Fibroblast of lung (primary cell): ENCODE measurements at places on chromosomes 5 and 9. TPM values are rescaled to one million over a fixed set of nuclear protein-coding genes. Genes with fewer than 3 reads are reported as not detected.
A peak's percentile ranks its signal among the peaks of the same experiment; 100 is the strongest.

GRCh38 chr9:98523231-98523901 is 185.4 kb downstream of the GABBR2 start:
- H3K4me3 ChIP-seq = no peak overlapping the region
- H3K27ac ChIP-seq = no peak overlapping the region
- H3K27me3 ChIP-seq = no peaks in the 10 kb centered on the region

Gene UGT3A1
- polyA plus RNA-seq = not detected in 2 replicates

DNA sequence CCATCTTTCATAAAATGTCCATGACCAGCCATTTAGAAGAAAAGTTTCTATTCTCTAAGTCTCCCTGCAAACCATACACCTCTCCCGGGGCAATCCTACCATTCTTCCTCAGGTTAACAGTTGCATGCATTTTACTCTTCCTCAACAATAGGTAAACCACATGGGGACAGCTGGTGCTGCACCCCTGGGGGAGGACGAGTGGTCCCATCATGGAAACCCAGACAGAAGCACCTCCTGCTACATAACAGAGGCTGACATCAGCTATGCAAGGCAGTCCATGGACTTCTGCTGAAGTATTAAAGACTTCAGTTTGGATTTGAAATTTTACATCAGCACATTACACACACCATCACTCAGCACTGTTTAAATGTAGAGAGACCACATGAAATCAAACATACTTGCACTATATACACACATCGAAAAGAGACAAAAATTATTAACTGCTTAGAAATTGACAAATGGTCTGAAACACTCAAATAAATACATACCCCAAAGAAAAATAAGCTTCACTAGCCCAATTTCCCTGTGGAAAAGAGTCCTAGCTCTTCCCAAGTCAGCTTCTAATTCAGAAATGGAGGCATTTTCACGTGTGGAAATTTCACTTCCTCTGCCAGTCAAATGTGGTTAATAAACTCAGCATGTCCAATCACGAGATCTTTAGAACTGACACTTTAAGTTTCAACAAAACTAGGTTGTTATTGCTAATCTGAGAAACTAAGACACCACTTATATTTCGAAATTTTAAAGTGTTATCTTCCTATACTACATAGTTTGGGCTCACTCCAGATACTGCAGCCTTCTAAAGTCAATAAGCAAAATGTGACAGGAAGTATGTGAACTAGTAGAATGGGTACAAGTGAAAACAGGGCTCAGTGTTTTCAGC is 173.4 kb downstream of the ROR2 start:
- H3K4me3 ChIP-seq = no peak overlapping the region
- DNase-seq = peak; percentile 34
- peaks cover 11% of the 10 kb centered on the region for H3K4me1 ChIP-seq
- no peaks in the 10 kb centered on the region for H3K36me3 ChIP-seq

GRCh38 chr9:2559192-2560152 is 62.1 kb upstream of the VLDLR start:
- peak; percentile 97 for DNase-seq
- no peak overlapping the region for H3K27ac ChIP-seq
- no peaks in the 10 kb centered on the region for H3K27me3 ChIP-seq
- no peak overlapping the region for H3K4me3 ChIP-seq

- no peaks in the 10 kb centered on the region for H3K36me3 ChIP-seq
- H3K27ac ChIP-seq = no peak overlapping the region
- no peaks in the 10 kb centered on the region for H3K4me1 ChIP-seq
- H3K4me3 ChIP-seq = no peak overlapping the region
Observed at GRCh38 chr9:26812217-26812616, 80.4 kb downstream of the CAAP1 start.

Gene NEURL1B
- 5.0 and 5.5 TPM in 2 replicates for polyA plus RNA-seq

GRCh38 chr5:74392711-74393351 is 247.7 kb downstream of the ENC1 start:
- no peaks in the 10 kb centered on the region for H3K36me3 ChIP-seq
- no peak overlapping the region for H3K27ac ChIP-seq
- H3K4me3 ChIP-seq = no peak overlapping the region
- DNase-seq = peak; percentile 38
- no peaks in the 10 kb centered on the region for H3K27me3 ChIP-seq
- H3K4me1 ChIP-seq = no peaks in the 10 kb centered on the region

DNA sequence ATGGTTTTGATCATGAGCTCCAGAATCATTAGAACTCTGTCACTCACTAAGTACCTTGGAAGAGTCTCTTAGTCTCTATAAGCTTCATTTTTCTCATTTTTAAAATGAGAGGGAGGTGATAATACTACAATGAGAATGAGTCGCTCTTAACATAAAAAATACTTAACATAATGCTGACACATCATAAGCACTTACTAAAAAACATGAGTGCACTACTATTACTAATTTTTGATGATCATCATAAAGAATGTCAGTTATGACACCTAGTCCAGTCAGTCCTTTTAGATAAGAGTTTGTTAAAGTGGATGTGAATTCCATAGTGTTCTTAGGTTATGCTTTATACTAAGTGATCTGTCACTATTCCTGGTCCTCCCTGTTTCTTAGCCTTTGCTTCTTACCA is 200.4 kb upstream of the SLC24A2 start:
- H3K4me1 ChIP-seq = peaks cover 4% of the 10 kb centered on the region
- no peak for DNase-seq
- no peaks in the 10 kb centered on the region for H3K27me3 ChIP-seq
- H3K4me3 ChIP-seq = no peak overlapping the region
- H3K36me3 ChIP-seq = no peaks in the 10 kb centered on the region

- H3K4me3 ChIP-seq = no peak overlapping the region
- no peaks in the 10 kb centered on the region for H3K4me1 ChIP-seq
- H3K36me3 ChIP-seq = no peaks in the 10 kb centered on the region
- peak; percentile 34 for DNase-seq
Observed at GRCh38 chr9:80004714-80005113, 432.9 kb downstream of the TLE4 start.

GRCh38 chr9:37920471-37921167 is 16.7 kb upstream of the SLC25A51 start:
- no peaks in the 10 kb centered on the region for H3K27me3 ChIP-seq
- no peak overlapping the region for H3K27ac ChIP-seq
- H3K4me1 ChIP-seq = peaks cover 4% of the 10 kb centered on the region
- DNase-seq = no peak
- peaks cover 23% of the 10 kb centered on the region for H3K36me3 ChIP-seq

DNA sequence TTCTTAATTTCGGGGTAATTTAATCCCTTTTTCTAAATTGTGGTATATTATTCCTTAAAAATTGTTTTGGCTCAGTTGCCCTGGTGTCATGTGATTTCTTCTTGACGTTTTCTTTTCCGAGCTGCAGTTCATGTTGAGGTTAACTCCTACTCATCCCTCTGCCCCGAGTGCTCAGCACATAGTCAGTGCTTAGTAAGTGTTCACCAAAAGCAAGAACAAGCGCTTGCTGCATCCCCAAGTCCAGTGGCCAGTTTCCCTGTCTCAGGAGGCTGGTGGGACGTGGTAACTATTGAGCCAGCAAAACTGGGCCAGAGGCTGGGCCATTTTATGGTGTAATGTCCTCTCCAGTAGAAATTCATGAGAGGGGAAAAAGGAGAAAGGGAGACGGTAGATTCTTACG is 23.3 kb downstream of the TRIO start:
- H3K4me1 ChIP-seq = peaks cover 28% of the 10 kb centered on the region
- H3K27ac ChIP-seq = peak overlapping the region; percentile 46
- no peaks in the 10 kb centered on the region for H3K36me3 ChIP-seq
- no peak for DNase-seq

Gene NEUROG1
- polyA plus RNA-seq = not detected in 2 replicates

GRCh38 chr5:149439899-149440542 is 60.9 kb upstream of the IL17B start:
- no peaks in the 10 kb centered on the region for H3K27me3 ChIP-seq
- H3K27ac ChIP-seq = no peak overlapping the region
- no peak overlapping the region for H3K4me3 ChIP-seq
- DNase-seq = peak; percentile 81

Gene MYORG
- polyA plus RNA-seq = 0.34 and 0.38 TPM in 2 replicates

DNA sequence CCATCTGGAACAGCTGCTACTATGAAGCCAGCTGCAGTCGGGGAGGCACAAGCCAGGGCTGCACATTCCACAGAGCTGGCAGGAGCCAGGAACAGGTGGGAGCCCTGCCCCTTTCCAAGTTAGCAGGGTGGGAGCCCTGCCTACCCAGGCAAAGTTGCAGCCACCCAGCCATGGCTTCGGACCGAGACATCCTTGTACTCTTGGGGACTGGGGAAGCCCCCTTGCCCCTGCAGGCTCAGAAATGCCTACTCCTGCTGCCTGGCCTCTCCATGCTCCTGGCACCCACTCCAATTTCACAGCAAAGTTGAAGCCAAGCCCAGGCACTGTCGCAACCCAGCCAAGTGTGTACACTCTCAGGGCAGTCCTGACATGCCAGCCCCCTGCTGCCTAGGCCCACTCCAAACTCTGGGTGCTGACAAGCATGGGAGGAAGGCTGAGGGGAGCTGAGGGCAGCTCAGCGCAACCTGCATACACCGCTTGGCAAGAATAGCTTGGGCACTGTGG is 165.1 kb downstream of the RNF180 start:
- no peak overlapping the region for H3K4me3 ChIP-seq
- no peak for DNase-seq
- no peaks in the 10 kb centered on the region for H3K36me3 ChIP-seq
- H3K27ac ChIP-seq = no peak overlapping the region
- H3K4me1 ChIP-seq = no peaks in the 10 kb centered on the region

- no peaks in the 10 kb centered on the region for H3K4me1 ChIP-seq
- H3K36me3 ChIP-seq = no peaks in the 10 kb centered on the region
- no peak overlapping the region for H3K27ac ChIP-seq
Observed at GRCh38 chr9:69877852-69878514, 57.4 kb downstream of the CFAP95 start.

DNA sequence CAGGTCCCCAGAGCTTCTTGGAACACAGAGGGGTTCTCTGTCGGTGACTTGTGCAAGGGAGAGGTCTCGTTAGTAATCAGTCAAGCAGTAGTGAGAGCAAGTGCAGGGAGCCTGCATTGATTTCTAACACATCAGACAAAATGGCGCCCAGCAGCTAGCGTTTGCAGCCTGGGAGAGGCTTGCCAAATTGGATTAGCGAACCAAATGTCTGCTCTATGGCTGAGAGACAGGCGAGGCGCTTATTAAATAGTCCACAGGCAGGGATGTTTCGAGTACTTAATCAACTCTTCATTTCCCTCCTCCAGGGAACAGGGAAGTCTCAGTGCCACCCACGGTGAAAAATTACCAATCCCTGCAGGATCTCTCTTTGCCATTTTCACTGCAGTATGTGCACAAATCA is 131.4 kb upstream of the SHB start:
- H3K4me1 ChIP-seq = no peaks in the 10 kb centered on the region
- no peaks in the 10 kb centered on the region for H3K36me3 ChIP-seq
- DNase-seq = no peak
- H3K4me3 ChIP-seq = no peak overlapping the region
- H3K27ac ChIP-seq = no peak overlapping the region

- no peaks in the 10 kb centered on the region for H3K4me1 ChIP-seq
- no peaks in the 10 kb centered on the region for H3K27me3 ChIP-seq
- no peaks in the 10 kb centered on the region for H3K36me3 ChIP-seq
- no peak overlapping the region for H3K27ac ChIP-seq
Observed at GRCh38 chr9:74653410-74654080, 156.4 kb downstream of the RORB start.

- no peaks in the 10 kb centered on the region for H3K4me1 ChIP-seq
- H3K27ac ChIP-seq = no peak overlapping the region
- no peak for DNase-seq
- no peaks in the 10 kb centered on the region for H3K36me3 ChIP-seq
Observed at GRCh38 chr5:132301344-132302271, 7.4 kb downstream of the SLC22A4 start.

Gene SEMA6A
- 0.22 and 0.43 TPM in 2 replicates for polyA plus RNA-seq

Gene DMAC1
- 9.2 and 12.6 TPM in 2 replicates for polyA plus RNA-seq

GRCh38 chr9:96655198-96655851 is at the start of gene PRXL2C:
PRXL2C (minus strand) TSS chr9:96655317; CDS start chr9:96655281, 36 bp downstream.
- peak; percentile 65 for DNase-seq
- no peaks in the 10 kb centered on the region for H3K4me1 ChIP-seq
- H3K36me3 ChIP-seq = peaks cover 2% of the 10 kb centered on the region

DNA sequence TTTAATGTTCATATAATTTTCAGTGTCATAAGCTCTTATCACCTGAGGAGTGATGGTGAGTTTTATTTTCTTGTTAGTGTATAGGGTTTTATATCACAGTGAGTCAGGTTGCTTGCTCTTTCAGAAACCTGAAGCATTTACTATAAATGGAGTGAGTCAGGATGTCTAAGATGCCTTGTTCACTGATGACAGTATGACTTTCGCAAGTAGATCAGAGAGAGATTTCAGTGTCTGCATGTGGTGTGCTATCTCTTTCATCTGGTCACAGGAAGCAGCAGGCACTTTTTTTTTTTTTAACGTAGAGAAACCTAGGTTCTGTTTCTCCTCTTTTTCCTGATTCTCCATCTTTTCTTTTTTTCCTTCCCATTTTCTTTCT is 237.1 kb downstream of the DMRTA1 start:
- peak; percentile 81 for DNase-seq
- H3K4me1 ChIP-seq = peaks cover 7% of the 10 kb centered on the region
- no peaks in the 10 kb centered on the region for H3K36me3 ChIP-seq

DNA sequence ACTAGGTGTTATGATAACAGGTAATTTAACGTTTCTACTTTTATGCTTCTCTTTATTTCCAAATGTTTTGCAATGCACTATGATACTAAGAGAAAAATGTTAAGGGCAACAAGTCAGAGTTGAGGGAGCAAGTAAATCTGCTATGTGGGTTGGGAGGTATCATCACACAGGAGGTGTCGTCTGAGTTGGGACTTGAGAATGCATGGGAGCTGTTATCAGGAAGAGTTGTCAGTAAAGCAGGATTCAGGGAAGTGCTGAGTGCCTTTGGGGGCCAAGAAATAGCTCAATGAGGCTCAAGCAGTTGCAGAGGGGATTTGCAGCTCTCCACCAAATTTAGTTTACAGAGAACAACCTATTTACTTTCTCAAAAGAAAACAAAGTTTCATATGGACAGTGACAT is 108.0 kb downstream of the PPP2R2B start:
- no peaks in the 10 kb centered on the region for H3K4me1 ChIP-seq
- no peak overlapping the region for H3K4me3 ChIP-seq
- H3K36me3 ChIP-seq = no peaks in the 10 kb centered on the region
- no peak for DNase-seq
- H3K27ac ChIP-seq = no peak overlapping the region

Gene PPWD1
- 7.0 and 7.3 TPM in 2 replicates for polyA plus RNA-seq
